Stimulated activated CD8-positive, alpha-beta memory T cell treated with anti-CD3 and anti-CD28 coated beads, Interleukin-7, amount 100 ng/mL, for 1 hour (primary cell): ENCODE measurements at places on chromosomes 11 and 22.

DNA sequence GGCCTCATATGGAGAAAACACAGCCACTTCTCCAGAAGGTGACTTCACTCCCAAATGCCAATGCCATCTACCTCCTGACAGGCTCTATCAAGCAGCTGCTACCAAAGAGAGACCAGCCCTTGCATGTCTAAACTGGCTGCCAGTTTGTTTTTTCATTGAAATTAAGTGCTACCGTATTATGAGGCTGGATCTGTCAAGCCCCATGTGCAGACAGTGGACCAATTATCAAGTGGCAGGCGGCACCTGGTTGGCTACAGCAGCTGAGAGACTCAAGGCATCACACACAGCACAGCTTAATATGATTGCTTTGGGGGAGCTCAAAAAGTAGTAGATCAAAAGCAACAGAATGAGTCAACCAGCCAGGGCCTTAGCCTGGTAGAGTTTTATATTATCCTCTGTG, 1293.0 kb upstream of the TENM4 start:
- DNase-seq, result no peak

DNA sequence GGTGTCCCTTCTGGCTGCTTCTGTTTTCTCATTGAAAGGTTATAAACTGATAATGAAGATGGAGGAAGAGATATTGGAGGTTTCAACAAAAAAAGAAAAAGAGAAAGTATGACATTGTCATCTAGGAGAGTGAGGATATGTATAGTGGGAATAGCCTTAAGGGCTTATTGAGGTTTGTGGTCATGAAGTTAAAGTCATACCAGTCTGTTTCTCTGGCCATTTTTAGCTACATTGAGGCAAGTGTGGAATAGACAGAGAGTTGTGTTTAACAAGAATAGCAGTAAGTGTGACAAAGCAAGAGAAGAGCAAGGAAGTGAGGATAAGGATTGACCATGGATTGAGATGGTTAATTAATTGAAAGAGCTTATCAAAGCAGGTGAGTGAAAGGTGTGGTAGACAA, 110.4 kb downstream of the ELP4 start:
- no peak for DNase-seq

- DNase-seq, result no peak
These were observed 13.5 kb downstream of the TXN2 start for GRCh38 chr22:36467946-36468345.

DNA sequence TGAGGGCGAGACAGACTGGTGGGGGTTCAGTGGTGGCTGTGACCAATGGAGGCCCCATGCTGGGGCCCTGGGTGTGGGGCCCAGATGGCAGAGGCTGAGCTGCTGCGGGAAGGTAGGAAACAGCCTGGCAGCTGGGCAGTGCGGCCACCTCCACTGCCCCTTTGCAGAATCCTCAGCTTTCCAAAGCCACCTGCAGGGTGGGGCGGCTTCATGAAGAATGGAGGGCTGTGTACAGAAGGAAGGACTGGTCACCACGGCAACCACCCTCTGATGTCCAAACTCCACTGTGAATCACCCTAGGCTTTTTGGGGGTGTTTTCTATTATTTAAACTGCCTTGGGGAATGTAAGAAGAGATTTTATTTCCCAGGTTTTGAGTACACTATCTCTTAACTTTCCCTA, 166.3 kb upstream of the NAV2 start:
- no peak for DNase-seq

DNA sequence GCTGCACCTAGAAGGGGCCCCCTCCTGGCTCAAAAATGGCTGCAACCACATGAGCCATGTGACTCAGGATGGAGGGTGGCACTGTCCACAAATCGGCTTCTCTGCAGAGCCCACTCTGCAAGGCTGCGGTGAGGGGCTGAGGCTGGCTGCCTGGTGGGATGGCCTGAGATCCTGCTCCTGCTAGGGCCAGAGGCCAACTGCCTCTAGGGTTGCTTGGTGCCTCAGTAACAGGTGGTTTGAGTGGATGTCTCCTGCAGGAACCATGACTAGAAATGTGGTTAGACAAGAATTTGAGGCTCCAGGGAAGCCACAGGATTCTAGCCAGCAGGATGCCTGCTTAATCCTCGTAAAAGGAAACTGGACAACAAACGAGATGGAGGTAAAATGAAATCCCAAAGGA, 17.1 kb downstream of the PATZ1 start:
- no peak for DNase-seq

DNA sequence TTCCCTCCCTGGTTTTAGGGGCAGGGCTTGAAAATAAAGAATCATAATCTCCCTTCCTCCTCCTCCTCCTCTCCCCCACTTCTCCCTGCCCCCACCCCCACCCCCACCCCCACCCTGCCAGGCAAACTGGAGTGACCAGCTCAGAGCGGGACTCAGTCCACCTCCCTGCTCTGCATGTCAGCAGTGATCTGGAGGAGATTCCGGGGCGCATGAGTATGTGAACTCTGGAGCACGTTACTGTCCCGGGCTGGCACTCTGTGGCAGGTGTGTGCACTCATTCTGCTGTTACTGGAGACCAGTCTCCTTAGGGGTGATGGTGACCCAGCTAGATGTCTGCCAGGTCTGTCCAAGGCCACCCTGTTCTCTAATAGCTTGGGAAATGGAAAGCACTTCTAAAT, 33.9 kb downstream of the MARK2 start:
- DNase-seq, result no peak

- DNase-seq, result no peak
These were observed 52.5 kb downstream of the TRIM44 start for GRCh38 chr11:35714882-35715627.

DNA sequence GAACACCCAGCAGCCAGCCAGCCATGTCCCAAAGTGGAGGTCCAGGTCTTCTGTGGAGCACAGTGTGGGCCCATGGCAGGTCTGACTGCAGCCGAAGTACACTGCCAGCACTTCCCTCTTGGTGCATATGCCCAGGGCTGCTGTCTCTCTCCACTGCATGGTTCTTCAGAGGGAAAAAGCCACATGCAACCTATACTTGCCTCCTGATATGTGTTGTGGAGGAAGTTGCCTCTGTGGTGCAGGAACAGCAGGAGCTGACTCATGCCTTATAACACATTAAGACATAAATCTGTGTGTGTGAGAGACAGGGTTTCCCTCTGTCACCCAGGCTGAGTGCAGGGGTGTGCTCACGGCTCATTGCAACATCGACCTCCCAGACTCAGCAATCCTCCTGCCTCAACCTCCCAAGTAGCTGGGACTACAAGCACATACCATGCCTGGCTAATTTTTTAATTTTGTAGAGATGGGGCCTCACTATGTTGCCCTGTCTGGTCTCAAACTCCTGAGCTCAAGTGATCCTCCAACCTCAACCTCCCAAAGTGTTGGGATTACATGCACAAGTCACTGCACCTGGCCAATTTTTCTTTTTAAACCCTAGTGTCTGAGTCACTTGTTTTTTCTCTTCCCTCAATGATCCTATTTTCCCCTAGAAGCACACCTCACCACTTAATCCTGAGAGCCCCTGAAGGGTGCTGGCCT, 98.8 kb downstream of the MPPED2 start:
- no peak for DNase-seq

- no peak for DNase-seq
These were observed 122.2 kb upstream of the TRPC6 start for GRCh38 chr11:101705972-101706371.

DNA sequence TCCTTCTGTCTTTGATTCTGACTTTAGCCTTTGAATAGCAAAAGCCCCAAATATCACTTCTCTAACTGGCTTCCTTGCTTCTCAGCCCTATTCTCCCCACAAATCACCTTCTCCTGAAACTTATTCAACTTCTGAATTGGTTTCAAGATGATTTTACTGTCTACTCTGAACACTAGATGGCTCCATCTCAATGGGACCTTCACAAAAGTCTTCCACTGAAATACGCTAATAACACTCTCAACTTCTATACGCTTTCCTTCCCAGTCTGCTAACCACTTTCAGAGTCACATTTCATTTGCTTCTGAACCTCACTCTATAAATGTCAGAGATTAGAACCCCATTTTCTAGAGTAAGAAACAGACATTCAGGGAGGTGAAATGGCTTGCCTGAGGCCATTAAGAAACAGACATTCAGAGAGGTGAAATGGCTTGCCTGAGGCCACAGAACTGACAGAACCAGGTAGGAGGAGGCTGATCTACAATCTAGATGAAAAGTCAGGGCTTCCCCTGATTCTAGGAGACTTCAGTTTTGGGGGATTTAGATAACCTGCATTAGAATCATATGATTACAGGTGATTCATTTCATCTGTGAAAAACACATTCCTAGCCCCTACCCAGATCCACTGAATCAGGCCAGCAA, 20.6 kb downstream of the MORC2 start:
- DNase-seq, result no peak

- DNase-seq, result no peak
These were observed 8.1 kb downstream of the PRR33 start for GRCh38 chr11:1883346-1884302.

- DNase-seq, result no peak
These were observed 36.5 kb downstream of the LRRC74B start for GRCh38 chr22:21082248-21082647.

DNA sequence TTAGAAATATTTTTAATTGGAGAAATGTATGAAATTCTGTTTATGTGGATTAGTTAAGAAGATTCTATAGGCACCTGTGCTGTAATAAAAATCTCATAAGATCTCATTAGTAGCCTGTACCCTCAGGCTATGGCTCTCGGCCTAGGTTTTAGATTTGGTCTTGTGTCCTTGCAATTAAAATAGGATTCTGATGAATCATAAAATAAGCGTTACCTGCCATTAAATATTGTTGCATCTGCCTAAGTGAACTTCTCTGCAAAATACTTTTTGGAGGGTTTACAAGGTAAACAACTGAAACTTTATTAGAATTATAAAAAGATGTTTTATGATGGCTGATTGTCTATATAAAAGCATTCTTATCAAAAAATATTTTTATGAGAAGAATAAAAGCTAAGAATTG, 804.1 kb upstream of the ANO3 start:
- no peak for DNase-seq

DNA sequence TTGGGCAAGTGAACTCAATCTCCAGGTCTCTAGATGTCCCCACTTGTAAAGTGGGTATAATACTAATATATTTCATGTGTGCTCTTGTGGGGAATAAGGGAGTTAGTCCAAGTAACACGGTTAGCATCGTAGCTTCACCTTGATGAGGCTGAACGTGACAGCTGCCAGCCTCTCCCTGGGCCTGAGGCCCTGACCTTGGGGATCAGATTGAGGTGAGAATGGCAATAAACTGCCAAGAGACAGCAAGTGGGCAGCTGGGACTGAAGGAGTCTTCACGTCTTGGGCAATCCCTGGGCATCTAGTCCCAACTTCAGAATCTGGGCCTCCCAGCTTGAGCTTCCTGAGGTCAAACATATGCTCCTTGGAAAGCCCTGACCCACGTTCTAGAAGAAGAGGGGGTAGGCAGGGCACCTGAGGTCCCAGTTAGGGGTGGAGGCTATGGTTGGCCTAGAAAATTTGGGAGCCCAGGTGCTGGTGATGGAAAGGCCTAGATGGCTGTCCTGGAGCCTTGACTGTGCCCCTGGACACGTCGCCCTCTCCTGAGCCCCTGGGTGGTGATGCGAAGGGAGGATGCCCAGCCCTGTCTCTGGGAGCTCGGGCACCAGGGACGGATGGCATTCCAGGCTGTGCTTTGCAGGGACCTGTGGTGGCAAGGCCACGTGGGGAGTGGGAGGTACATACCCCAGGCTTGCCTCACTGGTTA, 23.4 kb downstream of the ADAMTS15 start:
- DNase-seq, result no peak

- no peak for DNase-seq
These were observed 22.8 kb downstream of the TREH start for GRCh38 chr11:118656563-118657165.

GRCh38 chr11:44097821-44098220, 2.3 kb downstream of the EXT2 start:
- DNase-seq, result no peak

GRCh38 chr11:1072116-1072820, 2.4 kb upstream of the MUC2 start:
- DNase-seq, result no peak

GRCh38 chr11:113504586-113504985, 29.4 kb upstream of the DRD2 start:
- no peak for DNase-seq

DNA sequence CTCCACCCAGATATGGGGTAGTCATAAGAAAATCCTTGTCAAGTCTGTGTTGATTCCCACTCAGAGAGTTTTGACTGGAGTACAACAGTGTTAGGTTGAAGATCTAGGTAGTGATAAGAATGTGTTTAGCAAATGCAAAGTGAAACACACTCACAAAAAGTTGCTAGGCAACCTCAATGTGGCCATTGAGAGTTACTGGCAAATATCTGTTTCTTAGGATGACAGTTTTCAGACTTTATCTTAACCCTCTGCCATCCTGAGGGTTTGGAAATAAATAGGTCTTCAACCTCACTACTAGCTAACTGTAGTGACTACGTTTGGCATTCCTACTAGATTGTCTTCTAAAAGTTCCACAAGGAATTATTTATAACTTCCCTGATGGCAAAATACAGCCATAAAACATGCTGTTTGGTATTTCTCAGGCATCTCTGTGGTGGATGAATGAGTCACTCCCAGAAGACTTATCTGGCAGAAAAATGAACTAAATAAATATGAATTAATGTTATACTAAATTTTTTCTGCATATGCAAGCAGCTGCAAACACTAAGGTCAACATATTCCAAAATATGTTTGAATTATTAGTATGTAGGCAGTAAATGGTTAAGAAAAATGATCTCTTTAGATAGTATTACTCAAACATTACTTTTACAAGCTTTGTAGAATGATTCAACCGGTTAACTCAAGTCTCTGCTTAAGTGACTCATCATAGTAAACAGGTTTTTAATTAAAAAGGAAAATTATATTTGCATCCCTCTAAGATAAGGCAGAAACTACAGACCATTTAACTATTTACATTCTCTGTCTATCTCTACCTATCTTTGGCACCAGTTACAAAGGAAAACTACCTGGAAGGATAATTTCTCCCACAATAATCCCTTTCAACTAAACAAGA, 17.1 kb upstream of the SYTL2 start:
- DNase-seq, result no peak

DNA sequence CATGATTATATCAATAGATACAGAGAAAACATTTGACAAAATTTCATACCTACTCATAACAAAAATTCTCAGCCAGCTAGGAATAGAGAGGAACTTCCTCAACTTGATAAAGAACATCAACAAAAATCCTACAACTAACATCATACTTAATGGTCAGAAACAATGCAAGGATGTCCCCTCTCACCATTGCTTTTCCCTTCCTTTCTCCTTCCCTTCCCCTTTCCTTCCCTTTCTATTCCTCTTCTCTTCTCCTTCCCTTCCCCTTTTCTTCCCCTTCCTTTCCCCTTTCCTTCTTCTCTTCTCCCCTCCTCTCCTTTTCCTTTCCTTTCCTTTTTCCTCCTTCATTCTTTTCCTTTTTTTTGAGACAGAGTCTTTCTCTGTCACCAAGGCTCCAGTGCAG, 418.3 kb upstream of the B3GAT1 start:
- DNase-seq, result no peak

DNA sequence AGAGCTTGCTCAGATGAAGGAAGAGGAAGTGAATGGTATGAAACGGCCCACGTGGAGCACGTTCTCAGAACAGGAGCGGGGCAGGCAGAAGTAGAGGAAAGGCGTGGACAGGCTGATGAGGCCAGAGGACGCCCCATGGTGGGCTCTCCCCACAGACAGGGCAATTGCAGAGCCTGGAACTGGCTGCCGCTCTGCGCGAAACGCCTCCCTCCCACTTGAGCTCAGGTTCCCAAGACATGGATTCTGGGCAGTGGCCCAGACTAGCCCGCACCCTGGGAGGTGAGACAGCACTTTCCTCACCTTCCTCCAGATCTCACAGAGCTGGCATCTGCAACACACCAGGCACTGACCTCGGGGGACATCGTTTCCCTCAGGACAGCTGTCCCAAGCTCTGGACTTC, 117.6 kb downstream of the PHF21B start:
- DNase-seq, result no peak

GRCh38 chr22:30357650-30358215, 926 bp downstream of the CCDC157 start:
- no peak for DNase-seq
